Hematopoietic multipotent progenitor cell (in vitro differentiated cells): ENCODE measurements at places on chromosomes 7 and 10.

DNA sequence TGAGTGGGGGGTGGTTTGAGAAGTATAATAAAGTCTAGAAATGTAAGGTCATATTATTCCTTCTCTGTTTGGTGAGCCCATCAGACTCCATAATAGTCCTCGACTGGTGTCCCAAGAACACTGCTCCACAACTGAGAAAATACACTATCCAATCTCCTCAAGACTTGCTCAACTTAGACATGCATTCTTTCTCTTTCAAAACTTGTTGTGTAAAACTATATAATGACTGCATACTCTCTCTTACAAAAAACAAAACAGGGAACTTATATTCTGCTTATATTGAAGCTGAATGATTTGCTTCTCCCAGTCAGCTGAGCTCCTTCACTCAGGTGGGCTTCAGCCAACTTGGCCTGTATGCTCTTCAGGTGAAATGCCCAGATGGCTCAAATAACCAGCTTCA lies 204.7 kb downstream of the ZNF365 start:
- DNase-seq = no peak

DNA sequence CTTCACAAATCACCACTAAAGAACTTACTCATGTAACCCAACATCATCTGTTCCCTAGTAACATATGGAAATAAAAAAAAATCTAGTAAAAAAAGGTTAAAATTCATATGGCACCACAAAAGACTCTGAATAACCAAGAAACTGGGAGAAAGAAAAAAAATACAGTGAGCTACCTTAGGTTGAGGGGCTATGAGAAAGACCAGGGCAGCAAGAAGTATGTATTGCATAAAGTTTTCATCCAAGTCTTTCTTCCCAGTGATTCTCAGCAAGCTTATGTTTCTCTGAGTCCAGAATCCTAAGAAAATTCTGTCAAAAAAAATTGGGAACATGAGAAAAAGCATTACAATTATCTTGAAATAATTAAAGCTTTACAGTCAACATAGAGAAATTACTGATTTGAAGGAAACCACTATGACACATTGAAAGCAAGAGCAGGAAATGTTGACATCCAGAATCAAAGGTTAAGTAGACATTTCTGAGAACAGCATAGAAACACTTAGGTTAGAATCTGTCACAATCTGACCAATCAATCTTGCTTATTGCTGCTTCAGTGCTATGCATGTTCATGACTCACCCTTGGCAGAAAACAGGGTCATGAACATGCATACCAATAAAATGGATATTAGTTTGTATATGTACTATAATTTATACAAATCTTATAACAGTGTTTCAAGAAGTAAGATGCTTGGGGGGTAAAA lies 494.0 kb upstream of the POT1 start:
- no peak for DNase-seq

DNA sequence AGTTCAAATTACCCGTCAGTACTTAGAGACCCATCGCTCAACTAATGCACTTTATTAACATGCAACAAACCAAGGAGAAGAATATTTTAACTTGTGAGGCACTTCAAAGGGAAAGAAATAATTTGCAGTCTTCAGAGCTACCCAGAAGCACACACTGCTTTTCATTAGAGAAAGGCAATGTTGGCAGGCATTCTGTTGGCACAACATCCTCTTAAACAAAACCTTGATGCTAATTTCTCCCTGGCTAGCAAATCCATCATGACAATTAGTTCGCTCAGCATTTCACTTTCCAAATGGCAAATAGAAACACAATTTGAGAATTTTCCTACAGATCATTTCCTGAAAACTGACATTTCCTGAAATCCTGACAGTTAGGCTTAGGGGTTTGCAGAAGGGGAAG lies 155.6 kb upstream of the FAM13C start:
- DNase-seq = no peak

GRCh38 chr7:137795211-137795610 lies 51.6 kb downstream of the DGKI start:
- DNase-seq = no peak

DNA sequence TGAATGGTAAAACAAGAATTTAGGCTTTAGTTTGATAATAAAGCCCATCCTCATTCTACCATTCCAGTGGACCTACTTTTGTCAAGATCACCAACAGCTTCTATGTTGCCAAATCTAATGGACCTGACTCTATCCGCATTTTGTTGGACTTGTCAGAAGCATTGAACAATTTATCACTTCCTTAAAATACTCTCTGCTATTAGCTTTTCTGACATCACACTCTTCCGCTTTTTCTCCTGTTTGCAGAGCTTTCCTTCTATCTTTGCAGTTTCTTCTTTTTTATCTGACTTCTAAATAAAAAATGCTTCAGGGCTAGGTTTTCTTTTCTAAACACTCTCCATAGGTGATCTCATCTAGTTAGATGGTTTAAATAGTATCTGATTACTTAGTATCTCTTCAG lies 42.7 kb upstream of the SMIM30 start:
- DNase-seq = no peak

- DNase-seq = no peak
These were observed 290.2 kb downstream of the FGFR2 start for GRCh38 chr10:121308020-121308419.

- DNase-seq = no peak
These were observed 49.4 kb downstream of the JMJD1C start for GRCh38 chr10:63416376-63416775.

DNA sequence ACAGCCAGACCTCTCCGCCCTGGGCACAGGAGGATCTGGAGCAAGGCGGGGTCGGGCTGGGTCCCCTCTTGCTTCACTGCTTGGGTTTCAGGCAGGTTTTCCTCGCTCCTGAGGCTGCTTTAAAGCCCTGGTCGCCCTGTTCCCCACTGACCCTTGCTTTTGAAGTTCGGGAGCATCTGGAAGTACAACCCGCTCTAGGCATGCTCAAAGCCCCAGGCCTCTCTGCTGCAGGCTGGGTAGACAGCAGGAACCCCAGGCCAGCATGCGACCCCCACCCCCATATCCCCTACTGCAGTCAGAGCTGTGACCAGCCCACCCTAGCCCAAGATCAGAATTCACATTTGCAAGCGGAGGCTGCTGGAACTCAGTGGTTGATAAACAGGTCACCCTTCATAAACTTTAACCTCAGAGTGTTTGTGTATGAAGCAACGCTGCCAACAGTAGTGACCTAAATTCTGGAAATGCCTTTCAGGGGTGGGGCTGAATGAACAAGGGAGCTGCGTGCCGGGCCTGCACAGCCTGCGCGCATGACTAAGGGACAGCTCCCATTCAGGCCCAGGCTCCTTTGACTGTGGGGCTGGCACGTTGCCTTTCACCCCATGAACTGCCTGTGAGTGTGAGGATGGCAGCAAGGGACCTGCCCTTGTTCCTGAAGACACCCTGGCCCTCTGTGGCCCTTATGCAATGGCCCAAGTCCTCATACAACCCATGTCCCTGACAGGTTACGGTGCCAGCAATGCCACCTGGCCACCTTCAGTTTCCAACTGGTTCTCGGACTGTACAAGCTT lies 52.5 kb downstream of the PROSER2 start:
- DNase-seq = no peak

- peak; percentile 88 for DNase-seq
These were observed 7.0 kb downstream of the MXI1 start for GRCh38 chr10:110214371-110214826.

DNA sequence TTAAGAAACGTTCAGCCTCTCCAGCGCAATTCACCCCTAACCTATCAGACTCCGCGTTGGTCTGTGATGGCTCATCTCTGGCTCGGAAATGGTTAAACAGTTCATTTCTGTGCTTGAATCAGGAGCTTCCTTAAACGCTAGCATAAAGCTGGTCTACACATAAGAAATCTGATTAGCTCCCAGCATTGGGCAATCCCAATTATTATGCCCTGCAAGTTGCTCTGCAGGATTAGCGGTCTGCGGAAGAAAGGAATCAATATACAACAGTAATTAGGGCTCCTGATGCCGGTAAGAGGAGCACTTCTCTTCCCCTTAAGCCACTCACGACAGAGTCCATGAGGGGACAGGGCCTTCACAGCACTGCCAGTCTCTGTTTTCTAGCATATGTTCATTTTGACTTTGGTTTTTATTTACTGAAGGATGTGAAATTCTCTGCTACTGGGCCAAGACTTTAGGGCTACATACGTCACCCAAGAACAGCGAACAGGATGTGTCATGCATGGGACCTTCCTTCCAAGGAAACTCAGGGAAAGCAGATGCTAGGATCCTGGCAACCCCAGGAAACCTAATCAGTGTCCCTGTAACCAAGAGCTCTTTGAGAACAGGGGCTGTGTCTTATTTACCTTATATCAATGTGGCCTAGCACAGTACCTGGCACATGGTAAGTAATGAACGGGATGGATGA lies 324.4 kb downstream of the KCNMA1 start:
- DNase-seq = no peak

DNA sequence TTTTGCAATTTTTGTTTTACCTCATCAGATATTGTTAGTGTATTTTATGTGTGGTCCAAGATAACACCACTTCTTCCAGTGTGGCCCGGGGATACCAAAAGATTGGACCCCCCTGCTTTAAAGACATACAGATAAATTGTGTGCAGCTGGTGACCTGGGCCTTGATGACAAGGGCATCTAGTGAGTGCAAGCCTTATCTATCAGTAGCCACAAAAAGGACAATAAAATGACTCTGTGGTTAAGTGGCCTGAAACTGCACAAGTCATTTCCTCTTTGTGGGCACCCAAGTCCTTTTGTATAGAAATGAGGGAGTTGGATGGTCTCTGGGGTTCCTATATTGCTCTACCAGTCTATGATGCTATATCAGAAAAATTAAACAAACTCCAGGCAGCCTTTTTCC lies 98.1 kb downstream of the PARD3 start:
- no peak for DNase-seq

GRCh38 chr7:30625283-30625682 lies 30.6 kb downstream of the GARS1 start:
- DNase-seq = no peak

DNA sequence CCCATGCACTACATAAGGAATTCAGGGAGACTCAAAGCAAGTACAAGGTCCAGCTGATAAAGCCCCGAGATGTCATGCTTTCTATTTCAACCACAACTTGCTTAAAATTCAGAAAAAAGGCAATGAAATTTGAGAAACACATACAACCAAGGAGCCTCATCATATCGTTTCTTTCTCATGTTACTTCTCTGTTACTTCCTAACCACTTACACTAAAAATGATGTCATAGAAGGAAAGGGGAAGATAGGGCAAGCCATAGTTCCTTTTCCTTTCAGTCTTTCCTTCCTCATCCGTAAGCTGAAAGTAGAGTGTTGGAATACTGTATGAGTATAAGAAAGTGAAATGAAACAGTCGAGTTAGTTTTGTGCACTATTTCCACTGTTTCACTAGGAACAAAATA lies 27.9 kb upstream of the CDK14 start:
- DNase-seq = no peak

DNA sequence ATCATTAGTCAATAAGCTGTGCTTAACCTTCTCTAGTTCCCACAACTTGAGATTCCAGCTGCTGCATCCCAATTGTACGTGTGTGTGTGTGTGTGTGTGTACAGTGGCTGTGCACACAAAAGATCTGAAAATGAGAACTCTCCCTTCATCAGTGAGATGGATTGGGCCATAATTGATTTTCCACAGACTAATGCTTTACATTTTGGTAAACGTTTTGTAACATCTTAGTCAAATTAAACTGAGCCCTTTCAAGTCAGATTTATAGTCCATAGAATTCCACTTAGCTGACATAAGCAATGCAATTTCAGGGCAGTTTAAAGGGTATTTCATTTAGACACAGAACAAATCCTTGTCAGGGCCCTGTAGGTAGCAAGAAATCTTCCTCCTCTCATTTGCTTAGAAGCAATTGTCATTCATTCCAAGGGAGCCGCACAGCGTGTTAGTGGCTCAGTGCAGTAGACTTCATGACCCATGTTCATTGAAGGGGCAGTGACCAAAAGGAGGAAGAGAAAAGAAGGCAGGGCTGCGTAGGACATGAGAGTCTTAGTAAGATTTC lies 1123.5 kb upstream of the AUTS2 start:
- DNase-seq = no peak

GRCh38 chr10:84632866-84633265 lies 304.5 kb downstream of the CCSER2 start:
- no peak for DNase-seq

GRCh38 chr7:29946428-29947186 lies 43.0 kb downstream of the SCRN1 start:
- DNase-seq = peak; percentile 50

GRCh38 chr10:124963866-124964720 lies 22.2 kb downstream of the ZRANB1 start:
- no peak for DNase-seq

- no peak for DNase-seq
These were observed 719.5 kb downstream of the XPNPEP1 start for GRCh38 chr10:109203646-109204353.

- DNase-seq = no peak
These were observed 1.7 kb upstream of the LDB1 start for GRCh38 chr10:102121739-102122372.

- no peak for DNase-seq
These were observed 127.4 kb upstream of the AGR3 start for GRCh38 chr7:17009007-17009719.

- no peak for DNase-seq
These were observed 284.4 kb downstream of the USP6NL start for GRCh38 chr10:11326913-11327616.

DNA sequence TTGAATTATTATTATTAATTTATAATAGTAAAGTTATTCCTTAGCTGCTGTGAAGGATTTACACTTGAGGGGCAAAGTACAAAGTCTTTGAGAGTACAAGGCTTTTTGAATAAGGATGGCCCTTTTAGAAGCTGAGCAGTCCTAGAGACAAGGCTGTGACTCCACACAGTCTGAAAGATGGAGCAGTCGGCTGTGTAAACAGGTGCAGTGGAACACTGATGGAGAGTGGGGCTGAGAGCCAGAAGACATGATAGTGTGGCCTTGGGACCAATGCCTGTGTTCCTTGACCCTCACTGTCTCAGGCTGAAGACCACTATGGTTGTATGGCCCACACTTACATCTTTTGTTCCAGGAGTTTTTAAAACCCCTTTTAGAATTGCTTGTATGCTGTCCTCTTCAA lies 311.2 kb upstream of the PHF14 start:
- no peak for DNase-seq

DNA sequence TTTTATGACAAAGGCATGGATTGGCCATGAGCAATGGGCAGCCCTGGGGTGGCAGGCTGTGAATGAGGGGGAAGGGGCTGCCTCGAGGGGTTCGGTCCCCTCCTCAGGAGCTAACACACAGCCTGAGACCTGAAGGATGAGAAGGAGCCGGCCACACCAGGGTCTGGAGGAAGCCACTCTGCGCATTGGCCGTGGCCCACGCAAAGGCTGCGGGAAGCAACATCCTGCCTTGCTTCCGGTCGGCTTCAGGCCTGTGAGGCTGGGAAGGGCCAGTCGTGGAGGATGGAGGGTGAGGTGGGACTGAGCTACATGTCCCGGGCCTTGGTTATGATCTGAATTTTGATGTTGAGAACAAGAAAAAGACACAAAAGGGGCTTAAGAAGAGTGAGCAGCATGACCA lies 49.4 kb downstream of the RGS10 start:
- DNase-seq = no peak

GRCh38 chr7:69893906-69894305 lies 295.6 kb downstream of the AUTS2 start:
- no peak for DNase-seq

GRCh38 chr10:117130346-117130745 lies 7.7 kb downstream of the VAX1 start:
- DNase-seq = no peak
